ENCODE measurements at places on chromosomes 2 and 18. TPM values are rescaled to one million over a fixed set of nuclear protein-coding genes. Genes with fewer than 3 reads are reported as not detected.

DNA sequence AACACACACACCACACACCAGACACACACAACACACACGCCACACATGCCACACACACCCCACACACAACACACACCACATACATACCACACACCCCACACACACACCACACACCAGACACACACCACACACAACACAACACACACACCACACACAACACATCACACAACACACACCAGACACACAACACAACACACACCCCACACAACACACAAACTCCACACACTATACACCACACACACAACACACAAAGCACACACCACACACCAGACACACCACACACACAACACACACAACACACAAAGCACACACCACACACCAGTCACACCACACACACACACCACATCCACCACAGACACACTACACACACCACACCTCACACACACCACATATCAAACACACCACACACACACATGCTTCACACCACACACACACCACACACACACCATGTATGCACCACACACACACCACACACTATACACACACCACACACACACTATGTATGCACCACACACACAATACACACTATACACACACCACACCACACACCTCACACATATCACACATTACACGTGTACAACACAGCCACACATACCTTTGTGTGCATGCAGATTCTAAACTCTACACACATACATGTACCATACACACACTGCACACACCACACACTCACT is 72.2 kb downstream of the TMEM18 start:
- peak; percentile 24 for DNase-seq
- no peaks in the 10 kb centered on the region for H3K36me3 ChIP-seq
- H3K4me1 ChIP-seq, result no peaks in the 10 kb centered on the region
- no peaks in the 10 kb centered on the region for H3K27me3 ChIP-seq

GRCh38 chr2:34519659-34520058 is 920.6 kb upstream of the FAM98A start:
- no peak overlapping the region for H3K27ac ChIP-seq
- no peak for DNase-seq
- H3K4me1 ChIP-seq, result no peaks in the 10 kb centered on the region
- H3K4me3 ChIP-seq, result no peak overlapping the region
- no peaks in the 10 kb centered on the region for H3K27me3 ChIP-seq
- H3K36me3 ChIP-seq, result no peaks in the 10 kb centered on the region

DNA sequence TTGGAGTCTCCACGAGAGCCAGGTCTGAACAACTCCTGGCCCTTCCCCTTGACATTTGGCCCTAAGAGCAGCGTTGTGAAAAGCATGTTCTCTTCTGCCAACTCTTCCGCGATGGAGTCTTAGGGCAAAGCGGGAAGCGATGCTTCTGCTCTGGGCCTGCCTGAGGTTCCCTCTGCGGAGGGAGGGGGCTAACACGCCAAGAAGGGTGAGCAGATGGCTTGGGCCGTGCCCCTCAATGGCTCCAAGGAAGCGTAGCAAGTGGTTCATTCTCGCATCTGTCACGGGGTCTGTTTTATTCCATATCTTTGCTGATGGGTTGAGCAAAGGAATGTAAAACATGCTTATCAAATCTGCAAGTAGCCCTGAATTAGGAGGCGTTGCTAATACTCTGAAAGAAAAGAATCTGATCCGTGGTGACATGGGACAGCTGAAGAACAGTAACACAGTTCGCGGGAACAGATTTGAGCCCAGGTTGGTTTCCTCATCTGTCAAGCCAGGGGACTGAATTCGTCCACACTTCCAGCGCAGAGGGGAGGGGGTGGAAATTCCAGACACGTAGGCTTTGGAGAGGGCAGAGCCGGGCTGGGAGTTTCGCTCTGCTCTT is 38.0 kb downstream of the DNMT3A start:
- no peak overlapping the region for H3K4me3 ChIP-seq
- no peaks in the 10 kb centered on the region for H3K27me3 ChIP-seq
- H3K4me1 ChIP-seq, result peaks cover 2% of the 10 kb centered on the region

DNA sequence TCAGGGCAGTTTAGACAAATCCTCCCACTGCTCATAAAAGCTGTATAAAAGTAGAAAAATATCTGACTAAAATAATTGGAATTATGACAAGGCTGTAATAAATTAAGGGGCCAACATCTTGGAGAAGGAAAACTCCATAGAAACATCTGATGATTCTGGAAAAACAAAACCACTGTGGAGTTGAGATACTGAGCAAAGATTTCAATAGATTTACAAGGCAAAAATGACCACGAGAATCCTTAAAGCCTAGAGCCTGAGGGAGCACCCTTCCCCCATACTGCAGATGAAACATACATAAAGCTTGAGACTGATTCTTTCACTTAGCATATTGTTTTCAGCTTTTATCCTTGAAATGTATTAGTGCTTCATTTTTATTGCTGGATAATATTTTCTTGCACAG is 286.4 kb upstream of the MMADHC start:
- no peaks in the 10 kb centered on the region for H3K36me3 ChIP-seq
- H3K27me3 ChIP-seq, result no peaks in the 10 kb centered on the region
- no peaks in the 10 kb centered on the region for H3K4me1 ChIP-seq
- no peak for DNase-seq
- H3K4me3 ChIP-seq, result no peak overlapping the region

GRCh38 chr2:51224790-51225189 is 192.9 kb upstream of the NRXN1 start:
- H3K4me3 ChIP-seq, result no peak overlapping the region
- no peaks in the 10 kb centered on the region for H3K27me3 ChIP-seq
- H3K4me1 ChIP-seq, result no peaks in the 10 kb centered on the region
- no peak overlapping the region for H3K27ac ChIP-seq

GRCh38 chr2:11904941-11905340 is 158.5 kb downstream of the LPIN1 start:
- H3K36me3 ChIP-seq, result no peaks in the 10 kb centered on the region
- H3K4me1 ChIP-seq, result no peaks in the 10 kb centered on the region
- H3K27me3 ChIP-seq, result no peaks in the 10 kb centered on the region
- no peak overlapping the region for H3K27ac ChIP-seq

GRCh38 chr2:10028407-10028987 is 14.9 kb upstream of the KLF11 start:
- H3K27ac ChIP-seq, result no peak overlapping the region
- peak; percentile 59 for DNase-seq
- no peaks in the 10 kb centered on the region for H3K36me3 ChIP-seq
- H3K4me1 ChIP-seq, result peaks cover 9% of the 10 kb centered on the region
- H3K27me3 ChIP-seq, result no peaks in the 10 kb centered on the region

GRCh38 chr2:12498704-12499103 is 218.0 kb upstream of the TRIB2 start:
- no peak for DNase-seq
- H3K36me3 ChIP-seq, result no peaks in the 10 kb centered on the region

DNA sequence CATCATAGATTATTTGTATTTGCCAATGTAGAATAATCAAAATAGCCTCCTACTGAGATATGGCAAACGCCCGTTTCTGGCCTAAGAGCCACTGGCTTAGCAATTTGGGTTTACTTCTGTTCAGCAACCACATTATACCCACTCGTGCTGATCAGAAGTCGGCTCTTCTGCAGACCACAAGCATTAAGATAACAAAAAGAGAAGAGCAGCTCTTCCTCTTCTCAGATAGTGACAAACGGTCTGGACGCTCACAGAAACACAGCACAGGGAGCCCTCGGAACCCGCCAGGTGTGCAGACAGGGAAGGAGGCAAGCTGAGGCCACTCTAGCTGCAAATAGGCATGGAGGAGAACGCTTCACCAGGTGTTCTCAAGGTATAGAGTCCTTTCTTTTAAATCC is 164.0 kb downstream of the HDAC4 start:
- peaks cover 12% of the 10 kb centered on the region for H3K4me1 ChIP-seq
- H3K27ac ChIP-seq, result no peak overlapping the region
- no peak overlapping the region for H3K4me3 ChIP-seq
- no peaks in the 10 kb centered on the region for H3K27me3 ChIP-seq
- no peak for DNase-seq
- H3K36me3 ChIP-seq, result no peaks in the 10 kb centered on the region

DNA sequence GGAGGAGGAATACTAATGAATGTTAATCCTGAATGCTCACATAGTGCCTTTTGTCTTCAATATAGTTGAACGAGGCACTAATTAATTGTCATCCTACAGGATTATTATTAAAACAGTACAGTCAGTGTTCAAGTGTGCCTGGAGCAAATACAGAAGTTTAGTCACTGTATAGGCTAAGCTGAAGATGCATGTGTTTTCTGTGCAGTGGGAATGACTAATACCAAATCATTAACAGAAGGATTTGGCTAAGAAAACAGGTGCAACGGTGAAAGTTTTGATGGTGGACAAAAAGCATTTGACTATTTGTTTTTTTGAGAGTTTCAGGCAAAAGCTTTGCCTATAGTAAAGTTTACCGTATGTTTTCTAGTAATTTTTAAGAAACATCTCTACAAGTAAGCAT is 62.8 kb downstream of the DCC start:
- H3K27me3 ChIP-seq, result no peaks in the 10 kb centered on the region
- no peak overlapping the region for H3K4me3 ChIP-seq
- H3K27ac ChIP-seq, result no peak overlapping the region

- H3K27ac ChIP-seq, result no peak overlapping the region
- no peak for DNase-seq
- no peaks in the 10 kb centered on the region for H3K4me1 ChIP-seq
Observed at GRCh38 chr2:105541189-105542050, 142.6 kb upstream of the FHL2 start.

- H3K27ac ChIP-seq, result no peak overlapping the region
- peaks cover 4% of the 10 kb centered on the region for H3K4me1 ChIP-seq
- no peak for DNase-seq
- no peaks in the 10 kb centered on the region for H3K36me3 ChIP-seq
- no peaks in the 10 kb centered on the region for H3K27me3 ChIP-seq
- no peak overlapping the region for H3K4me3 ChIP-seq
Observed at GRCh38 chr2:58957188-58957840, 716.2 kb upstream of the FANCL start.

DNA sequence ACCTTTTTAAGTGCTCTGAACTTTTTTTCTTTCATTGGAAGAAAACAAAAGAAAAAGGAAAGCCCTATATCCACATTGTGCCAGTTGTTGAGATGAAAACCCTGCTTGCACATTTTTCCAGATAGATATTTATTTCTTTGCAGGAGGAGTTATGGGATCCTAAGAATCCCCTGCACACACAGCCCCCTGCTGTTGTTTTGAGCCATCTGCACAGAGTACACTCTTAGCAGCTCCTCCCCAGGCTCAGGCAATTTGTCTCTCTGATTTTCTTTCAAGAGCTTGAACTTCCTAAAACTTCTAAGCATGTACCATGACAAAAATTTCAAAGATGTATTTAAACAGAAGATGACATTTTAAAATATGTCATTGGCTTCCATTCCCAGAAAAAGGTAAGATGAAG is 436.9 kb downstream of the METTL4 start:
- no peaks in the 10 kb centered on the region for H3K36me3 ChIP-seq
- no peak overlapping the region for H3K4me3 ChIP-seq
- H3K27ac ChIP-seq, result no peak overlapping the region
- H3K4me1 ChIP-seq, result no peaks in the 10 kb centered on the region
- no peak for DNase-seq
- no peaks in the 10 kb centered on the region for H3K27me3 ChIP-seq

DNA sequence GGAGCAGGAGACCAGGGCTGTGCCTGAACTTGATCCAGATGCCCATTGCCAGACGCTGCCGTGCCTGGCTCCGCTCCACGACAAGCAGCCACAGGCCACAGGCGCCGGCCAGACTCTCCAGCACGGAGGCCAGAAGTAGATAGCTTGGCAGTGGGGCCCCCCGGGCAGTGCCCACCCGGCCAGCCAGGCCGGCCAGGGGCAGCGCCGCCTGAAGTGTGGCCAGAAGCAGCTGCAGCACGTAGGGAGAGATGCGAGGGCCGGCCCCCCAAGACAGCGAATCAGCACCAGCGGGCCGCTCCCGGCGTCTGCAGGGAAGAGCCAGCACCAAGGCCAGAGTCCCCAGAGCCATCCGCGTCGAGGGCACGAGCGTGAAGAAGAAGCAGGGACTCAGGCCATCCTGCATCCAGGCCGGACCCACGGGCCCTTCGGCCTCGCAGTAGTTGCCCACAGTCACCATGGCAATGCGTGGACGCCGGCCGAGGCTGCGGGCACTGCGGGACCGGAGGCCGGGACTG is 484 bp downstream of the ABCB6 start:
- H3K27me3 ChIP-seq, result no peaks in the 10 kb centered on the region
- H3K27ac ChIP-seq, result peak overlapping the region; percentile 81
- H3K4me1 ChIP-seq, result no peaks in the 10 kb centered on the region
- H3K4me3 ChIP-seq, result peak overlapping the region; percentile 84
- peaks cover 48% of the 10 kb centered on the region for H3K36me3 ChIP-seq

DNA sequence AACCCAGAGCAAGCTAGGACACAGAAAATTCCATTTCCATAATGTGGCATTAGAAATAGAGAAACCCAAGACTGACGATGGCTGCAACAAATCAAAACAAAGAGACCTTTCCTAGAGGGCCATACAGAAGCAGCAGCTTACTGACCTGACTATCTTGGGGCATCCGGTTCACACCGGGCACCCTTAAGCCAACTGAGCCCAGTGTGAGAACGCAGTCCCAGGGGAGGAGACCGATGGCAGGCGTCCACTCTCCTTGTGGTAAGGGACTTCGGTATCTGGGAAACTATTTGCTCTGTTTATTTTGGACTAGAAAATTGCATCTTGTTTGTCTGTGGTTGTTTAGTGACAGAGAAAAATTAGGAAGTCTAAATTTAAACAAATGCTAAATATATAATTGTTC is 244.8 kb upstream of the COPS8 start:
- DNase-seq, result no peak
- H3K27ac ChIP-seq, result no peak overlapping the region
- H3K27me3 ChIP-seq, result no peaks in the 10 kb centered on the region
- no peak overlapping the region for H3K4me3 ChIP-seq
- no peaks in the 10 kb centered on the region for H3K36me3 ChIP-seq
- no peaks in the 10 kb centered on the region for H3K4me1 ChIP-seq

- H3K36me3 ChIP-seq, result no peaks in the 10 kb centered on the region
- no peak overlapping the region for H3K27ac ChIP-seq
- DNase-seq, result no peak
- H3K4me1 ChIP-seq, result no peaks in the 10 kb centered on the region
- H3K4me3 ChIP-seq, result no peak overlapping the region
Observed at GRCh38 chr18:53943326-53943860, 281.1 kb downstream of the MBD2 start.

DNA sequence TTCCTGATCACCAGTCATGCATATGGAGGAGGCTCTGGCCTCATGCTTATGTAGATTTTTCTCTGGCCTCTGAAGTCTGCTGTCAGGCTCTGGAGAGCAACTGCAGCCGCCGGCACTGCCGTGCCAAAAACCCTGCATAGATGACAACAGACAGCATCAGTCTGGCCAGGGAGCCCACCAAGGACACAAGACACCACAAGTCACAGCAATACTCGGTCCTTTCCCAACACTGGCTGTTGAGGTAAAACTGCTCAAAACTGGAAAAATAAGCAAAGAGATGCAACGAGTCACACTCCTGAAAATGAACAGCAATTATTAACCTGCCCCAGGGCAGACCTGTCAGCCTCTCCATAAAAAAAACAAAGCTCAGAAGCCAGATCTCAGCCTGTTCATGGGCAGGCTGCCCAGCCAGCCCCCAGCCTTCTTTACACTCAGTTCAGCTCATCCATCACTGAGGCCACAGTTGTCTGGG is 186.0 kb upstream of the RAB6C start:
- H3K36me3 ChIP-seq, result no peaks in the 10 kb centered on the region
- no peaks in the 10 kb centered on the region for H3K4me1 ChIP-seq
- no peak for DNase-seq

The MPV17 gene
- total RNA-seq, result 42.1 TPM

The MC5R gene
- total RNA-seq, result 0.54 TPM

The ADAM17 gene
- 58.2 TPM for total RNA-seq

The SLC16A14 gene
- total RNA-seq, result 1.2 TPM

The FRZB gene
- 111 TPM for total RNA-seq

The HJURP gene
- total RNA-seq, result 78.9 TPM

The LONRF2 gene
- 0.84 TPM for total RNA-seq

The SERPINB4 gene
- total RNA-seq, result 0.54 TPM

The RPRM gene
- 34.7 TPM for total RNA-seq

The CCL20 gene
- not detected for total RNA-seq

The ANKRD30BL gene
- total RNA-seq, result 0.18 TPM

All from endodermal cell (in vitro differentiated cells).